Activated CD4-positive, CD25-positive, alpha-beta regulatory T cell treated with anti-CD3 and anti-CD28 coated beads, Interleukin-2, amount 50 U/mL, for 16 hours (primary cell): ENCODE measurements at places on chromosomes 1 and 21.

DNA sequence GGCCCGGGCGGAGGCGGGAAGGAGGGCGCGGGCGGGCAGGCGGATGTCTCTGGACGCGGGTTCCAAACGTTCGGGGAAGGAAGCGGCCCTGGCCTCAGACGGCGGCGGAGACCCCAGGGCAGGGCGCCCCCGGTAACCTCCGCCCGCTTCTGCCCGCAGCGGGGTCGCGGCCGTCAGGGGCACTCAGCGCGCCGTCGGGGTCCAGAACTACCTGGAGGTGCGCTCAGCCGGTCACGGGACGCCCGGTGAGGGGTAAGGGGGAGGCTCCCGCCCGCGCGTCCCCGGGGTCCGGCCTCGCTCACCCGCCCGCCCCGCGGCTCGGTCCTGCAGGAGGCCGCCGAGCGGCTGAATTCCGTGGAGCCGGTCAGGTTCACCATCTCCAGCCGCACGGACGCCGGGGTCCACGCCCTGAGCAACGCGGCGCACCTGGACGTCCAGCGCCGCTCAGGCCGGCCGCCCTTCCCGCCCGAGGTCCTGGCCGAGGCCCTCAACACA is 406 bp downstream of the PUSL1 start:
- no peak for DNase-seq

- no peak for DNase-seq
Observed at GRCh38 chr1:226872437-226872836, 2.0 kb downstream of the PSEN2 start.

GRCh38 chr21:46597896-46598343 is 7.0 kb downstream of the S100B start:
- no peak for DNase-seq

- no peak for DNase-seq
Observed at GRCh38 chr1:117613249-117613968, 7.6 kb downstream of the TENT5C start.

GRCh38 chr1:96038636-96039035 is 682.9 kb upstream of the PTBP2 start:
- DNase-seq = no peak

- DNase-seq = no peak
Observed at GRCh38 chr21:24832961-24833360, 774.3 kb downstream of the MRPL39 start.

- no peak for DNase-seq
Observed at GRCh38 chr1:106717591-106717990, 338.9 kb upstream of the PRMT6 start.

GRCh38 chr1:63662841-63663240 is 69.6 kb downstream of the PGM1 start:
- DNase-seq = no peak

DNA sequence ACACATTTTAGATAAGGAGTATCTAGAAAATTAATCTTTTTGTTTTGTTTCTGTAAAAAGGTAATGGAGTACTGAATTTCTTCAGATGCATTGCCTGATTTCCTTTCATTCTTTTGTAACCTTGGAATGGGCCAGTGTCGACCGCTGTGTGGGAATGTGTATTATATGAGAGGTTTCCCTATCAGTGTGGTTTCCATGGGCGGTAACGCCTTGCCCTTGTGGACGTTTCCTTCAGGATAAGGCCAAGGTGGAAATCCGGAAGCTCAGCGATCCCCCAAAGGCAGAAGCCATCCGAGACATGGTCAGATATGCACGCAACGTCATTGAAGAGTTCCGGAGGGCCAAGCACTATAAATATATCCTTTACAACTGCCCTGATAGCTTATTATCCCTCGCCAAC is 49.8 kb downstream of the SMYD2 start:
- no peak for DNase-seq

DNA sequence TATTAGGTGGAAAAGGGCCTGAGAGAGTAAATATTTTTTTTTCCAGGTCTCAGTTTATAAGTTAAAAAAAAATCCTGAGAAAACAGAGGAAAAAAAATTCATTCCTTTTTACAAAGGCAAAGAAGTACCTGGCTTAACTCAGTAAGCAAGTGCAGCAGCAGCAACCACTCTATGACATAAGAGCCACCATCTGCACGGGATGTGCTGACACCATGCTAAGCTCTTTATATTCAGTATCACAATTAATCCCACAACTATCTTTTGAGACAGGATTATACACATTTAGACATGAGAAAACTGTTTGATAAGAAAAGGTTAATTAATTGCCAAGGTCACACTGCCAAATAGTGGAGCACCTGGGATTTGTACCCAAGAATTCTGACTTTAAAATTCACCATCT is 13.4 kb upstream of the DPT start:
- no peak for DNase-seq

- DNase-seq = no peak
Observed at GRCh38 chr1:192463661-192464060, 111.9 kb upstream of the RGS1 start.

DNA sequence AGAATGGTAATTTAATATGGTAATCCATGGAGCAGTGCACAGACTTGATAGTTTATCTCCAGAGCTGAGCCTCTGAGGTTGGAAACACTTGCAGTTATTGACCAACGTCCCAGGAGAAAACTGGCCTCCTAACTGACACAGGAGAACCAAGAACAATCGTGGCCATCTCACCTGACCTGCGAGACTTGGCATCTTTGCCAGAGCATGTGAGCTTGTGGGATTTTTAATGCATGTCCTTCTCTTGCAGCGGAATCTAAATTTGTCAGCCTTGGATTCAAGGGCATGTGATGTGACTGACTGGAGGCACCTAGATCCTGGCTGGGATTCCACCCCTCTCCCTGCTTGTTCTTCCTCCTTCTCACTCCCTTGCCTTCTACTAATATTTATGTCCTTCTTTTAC is 27.8 kb upstream of the SLC26A9 start:
- no peak for DNase-seq

- DNase-seq = no peak
Observed at GRCh38 chr1:53367503-53368313, 39.8 kb upstream of the LRP8 start.

DNA sequence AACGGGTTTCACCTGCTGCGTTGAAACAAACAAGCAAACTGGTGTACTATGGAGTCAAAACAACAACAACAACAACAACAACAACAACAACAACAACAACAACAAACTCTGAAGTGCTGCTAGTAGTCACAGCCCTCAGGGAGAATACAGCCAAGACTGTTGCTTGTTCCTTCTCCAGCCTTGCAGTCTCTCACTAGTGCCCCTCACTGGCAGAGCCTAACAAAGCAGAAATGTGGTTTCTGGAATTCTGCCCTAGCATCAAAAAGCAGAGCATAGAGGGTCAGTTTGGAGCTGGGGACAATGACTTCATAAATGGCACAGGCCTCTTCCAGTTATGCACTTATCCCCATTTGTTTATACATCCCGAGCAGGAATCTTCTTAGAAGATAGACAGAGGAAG is 187.4 kb downstream of the KCNK2 start:
- no peak for DNase-seq

DNA sequence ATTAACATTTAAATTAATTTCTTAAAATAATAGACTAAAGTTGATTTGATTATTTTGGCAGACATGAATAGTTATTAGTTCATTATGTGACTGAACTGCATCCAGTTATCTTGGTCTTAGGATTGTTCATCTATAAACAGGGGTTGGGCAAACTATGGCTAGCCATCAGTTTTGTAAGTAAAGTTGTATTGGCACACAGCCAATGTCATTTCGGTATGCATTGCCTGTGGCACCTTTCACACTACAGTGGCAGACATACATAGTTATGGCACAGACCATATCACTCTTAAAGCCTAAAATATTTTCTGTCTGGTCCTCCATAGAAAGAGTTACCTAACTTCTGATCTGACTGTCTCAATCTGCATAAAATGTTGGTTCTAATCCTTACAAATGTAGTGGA is 27.2 kb downstream of the ADGRL2 start:
- DNase-seq = no peak

- no peak for DNase-seq
Observed at GRCh38 chr1:163095213-163095612, 26.1 kb downstream of the RGS4 start.

GRCh38 chr1:117318426-117318825 is 48.8 kb upstream of the MAN1A2 start:
- no peak for DNase-seq

GRCh38 chr1:66124670-66125069 is 332.0 kb downstream of the PDE4B start:
- DNase-seq = no peak

DNA sequence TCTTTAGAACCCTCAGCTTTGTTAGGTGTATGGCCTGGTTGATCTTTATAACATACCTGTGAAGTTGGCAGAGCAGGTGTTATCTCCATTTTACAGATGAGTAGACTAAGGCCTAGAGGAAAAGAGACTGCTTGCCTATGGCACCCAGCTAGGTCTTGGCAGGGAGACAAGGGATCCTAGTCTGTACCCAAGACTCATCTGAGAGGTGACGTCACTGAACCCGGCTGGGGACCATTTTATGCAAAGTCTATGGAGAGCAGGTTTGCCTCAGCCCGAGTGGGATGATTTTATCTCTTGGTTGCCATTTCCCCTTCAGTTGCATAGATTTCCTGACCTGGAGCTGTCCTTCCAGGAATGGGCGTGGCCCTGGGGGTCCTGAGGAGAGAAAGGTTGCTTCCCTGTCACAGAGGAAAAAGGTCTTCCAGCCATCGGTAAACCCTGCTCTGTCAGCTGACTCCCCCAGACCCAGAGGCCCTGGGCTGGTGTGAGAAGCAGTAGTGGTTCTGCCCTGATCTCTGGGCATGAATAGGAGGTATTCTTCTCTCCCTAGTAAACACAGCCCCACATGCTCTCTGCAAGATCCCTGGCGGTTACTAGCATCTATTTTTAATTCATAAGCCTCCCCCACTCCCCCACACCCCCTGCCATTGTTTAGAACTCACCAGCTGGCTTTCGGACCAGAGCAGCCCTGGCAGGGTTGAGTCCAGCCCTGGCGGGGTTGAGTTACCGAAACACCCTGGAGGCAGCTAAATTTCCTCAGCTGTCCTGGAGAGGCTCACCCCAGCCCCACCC is 19.6 kb downstream of the TMCC2 start:
- no peak for DNase-seq

DNA sequence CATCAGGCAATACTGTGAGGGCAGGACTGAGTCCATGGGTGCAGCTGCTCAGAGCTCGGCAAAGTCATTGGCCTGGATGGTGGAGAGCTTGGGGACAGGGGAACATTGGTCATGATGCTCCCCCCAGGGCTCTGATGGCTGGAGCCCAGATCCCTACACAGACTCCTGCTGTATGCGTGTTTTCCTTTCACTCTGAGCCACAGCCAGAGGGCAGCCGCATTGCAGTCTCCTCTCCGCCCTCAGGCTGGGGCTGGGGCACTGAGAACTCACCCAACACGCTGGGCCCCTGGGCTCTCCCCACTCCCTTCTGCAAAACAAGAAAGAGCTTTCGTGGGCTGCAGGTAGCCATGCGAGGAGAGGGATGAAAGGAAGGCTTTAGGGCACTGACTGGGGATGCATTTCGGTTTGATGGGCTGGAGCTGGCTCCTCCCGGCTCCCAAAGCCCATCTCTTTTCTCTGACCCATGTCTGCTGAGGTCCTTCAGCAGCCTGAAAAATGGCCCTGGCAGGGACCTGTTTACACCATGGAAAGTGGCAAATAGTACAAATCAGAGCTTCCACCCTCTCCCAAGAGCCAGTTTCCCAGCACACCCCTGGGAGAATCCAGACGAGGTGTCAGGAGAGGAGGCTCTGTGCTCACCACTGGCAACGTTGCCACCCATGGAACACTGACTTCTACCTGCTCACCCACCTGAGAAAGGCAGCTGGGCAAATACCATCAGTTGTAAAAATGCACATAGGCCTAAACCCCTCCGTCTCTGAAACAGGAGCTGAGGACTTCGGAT is 43.8 kb downstream of the CAPN2 start:
- DNase-seq = no peak

- peak; percentile 23 for DNase-seq
Observed at GRCh38 chr1:192445839-192446489, 129.2 kb downstream of the RGS21 start.

GRCh38 chr1:27624467-27625178 is 10.4 kb downstream of the FGR start:
- DNase-seq = no peak

DNA sequence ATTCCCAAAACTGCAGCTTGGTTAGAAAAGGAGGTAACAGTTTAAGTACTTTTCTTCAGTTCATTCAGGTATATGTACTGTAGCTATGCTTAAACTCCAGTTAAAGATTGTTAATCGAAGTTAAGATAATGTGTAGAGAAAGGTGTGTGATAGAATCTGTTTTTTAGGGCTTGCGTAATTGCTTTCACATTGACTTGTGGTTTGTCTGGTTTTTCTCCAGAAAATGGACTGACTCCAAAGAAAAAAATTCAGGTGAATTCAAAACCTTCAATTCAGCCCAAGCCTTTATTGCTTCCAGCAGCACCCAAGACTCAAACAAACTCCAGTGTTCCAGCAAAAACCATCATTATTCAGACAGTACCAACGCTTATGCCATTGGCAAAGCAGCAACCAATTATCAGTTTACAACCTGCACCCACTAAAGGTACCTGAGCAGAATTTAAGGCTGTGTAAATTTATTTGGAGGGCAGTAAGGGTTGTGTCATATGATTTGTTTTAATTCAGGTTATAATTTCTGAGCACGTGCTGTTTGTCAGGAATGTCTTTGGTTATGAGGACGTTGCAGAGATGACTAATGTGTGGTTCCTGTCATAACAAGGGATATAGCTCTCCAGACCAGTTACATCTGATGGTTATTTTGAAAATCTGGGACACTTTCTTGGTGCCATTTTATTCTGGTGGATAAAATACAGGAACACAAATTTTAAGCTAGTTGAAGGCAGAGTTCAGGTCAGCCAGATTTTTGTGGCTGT is 26.0 kb downstream of the ATF6 start:
- no peak for DNase-seq

DNA sequence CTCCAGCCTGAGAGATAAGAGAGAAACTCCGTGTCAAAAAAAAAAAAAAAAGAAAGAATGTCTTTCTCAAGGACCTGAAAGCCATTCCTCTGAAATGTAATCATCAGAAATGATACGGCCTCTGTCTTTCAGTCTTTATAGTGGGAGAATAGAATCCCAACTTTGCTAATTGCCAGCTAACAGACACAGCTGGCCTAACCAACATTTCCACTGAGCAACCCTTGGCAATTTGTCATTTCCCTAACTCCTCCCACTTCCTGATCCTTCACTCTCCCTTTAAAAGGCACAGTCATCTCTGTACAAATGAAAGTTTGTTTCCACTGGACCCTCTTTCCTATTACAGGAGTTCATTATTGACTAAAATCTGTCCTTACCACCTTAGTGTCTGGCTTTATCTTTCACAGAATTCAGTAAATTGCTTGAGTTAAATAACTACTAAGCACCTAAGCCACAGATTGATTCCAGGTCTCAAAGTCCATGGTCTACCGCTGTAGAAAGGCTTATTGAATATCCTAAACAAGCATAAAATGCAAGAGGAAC is 4.3 kb upstream of the CBR1 start:
- DNase-seq = no peak
